ENCODE measurements at places on chromosomes 6 and 20. TPM values are rescaled to one million over a fixed set of nuclear protein-coding genes. Genes with fewer than 3 reads are reported as not detected.

The ZNF292 gene
- 38.2 TPM for total RNA-seq

The CFAP61 gene
- total RNA-seq, result 0.28 TPM

The THBD gene
- 0.26 TPM for total RNA-seq

The CD83 gene
- total RNA-seq, result 5.3 TPM

The MEI4 gene
- total RNA-seq, result 0.05 TPM

Data from Panc1 (cell line).